Upper lobe of right lung (tissue), 1 donor: ENCODE measurements at places on chromosomes 2 and 18.
A peak's percentile ranks its signal among the peaks of the same experiment; 100 is the strongest.

DNA sequence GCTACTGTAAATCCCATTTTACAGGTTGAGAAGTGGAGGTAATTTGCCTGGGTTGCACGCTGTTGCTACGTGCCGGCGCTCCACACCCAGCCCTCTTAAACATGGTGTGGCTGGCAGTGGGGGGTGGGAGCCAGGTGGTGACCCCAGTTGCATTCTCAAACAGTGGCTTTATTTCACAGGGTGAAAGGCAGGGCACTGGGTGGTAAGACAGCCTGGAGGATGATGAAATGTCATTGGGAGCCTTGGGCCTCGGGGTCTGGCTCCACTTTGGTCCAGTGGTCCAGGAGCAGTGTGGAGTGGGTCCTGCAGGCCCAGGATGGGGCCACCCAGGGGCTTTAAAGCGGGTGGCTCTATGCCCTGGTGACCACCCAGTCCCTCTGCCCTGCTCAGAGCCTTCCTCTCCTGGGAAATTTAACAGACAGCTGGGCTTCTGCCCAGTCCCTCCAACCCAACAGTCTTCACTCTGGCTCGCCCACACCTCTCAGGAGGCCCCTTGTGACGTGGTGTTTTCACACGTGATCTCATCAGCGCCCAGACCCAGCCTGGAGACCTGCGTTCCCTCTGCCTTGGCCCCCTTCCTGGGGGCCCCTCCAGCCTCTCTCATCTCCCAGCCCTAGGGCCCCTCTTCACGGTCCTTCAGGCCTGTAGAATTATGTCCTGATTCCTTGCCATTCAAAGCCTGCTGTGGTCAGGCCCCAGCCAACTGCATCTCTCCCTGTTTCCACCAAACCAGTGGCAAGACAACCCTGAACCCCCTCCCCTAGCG lies 92.5 kb downstream of the INHBB start:
- DNase-seq, result no peak

GRCh38 chr2:75621228-75621627 lies 25.4 kb upstream of the MRPL19 start:
- DNase-seq, result no peak

DNA sequence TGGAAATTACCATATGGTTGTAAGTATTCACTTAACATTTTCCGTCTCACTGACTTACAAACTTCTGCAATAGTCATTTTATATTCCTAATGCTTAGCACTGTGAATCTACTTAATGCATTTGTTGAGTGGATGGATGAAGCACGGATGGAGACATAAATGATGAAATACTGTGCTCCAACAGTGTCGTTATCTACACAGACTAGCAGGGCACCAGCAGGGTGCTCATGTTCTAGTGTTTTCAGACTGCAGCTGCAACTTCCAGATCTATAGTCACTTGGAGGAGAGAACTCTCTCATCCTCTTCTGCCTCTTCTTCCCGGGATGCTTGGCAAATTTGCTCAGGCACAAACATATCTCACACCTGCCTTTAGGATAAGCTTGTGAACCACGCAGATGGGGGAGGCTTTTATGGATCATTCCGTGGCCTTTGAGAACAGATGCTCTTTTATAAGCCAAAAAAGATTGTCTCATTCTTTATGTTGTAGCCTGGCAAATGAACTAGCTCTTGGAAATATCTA lies 797.7 kb downstream of the MBD2 start:
- DNase-seq, result no peak

DNA sequence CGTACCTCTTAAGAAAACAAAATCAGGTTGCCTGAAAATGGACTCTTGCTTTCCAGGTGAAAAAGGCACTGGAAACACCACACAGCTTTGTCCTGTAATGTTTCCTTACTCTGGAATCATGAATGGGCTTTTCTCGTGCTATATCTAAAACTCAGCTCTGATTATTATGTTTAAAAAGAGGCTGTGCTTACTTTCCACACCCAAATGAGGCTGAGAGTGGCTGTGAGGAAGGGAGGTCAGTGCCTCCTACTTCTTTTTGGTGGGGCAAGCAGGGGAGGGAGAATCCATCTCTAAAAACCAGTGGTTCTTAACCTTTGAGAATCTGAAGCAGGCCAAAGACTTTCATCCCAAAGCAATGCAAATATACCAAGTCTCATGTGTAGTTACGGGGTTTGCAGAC lies 148.6 kb downstream of the FAM210A start:
- no peak for DNase-seq

- DNase-seq, result peak; percentile 3
These were observed 50.8 kb downstream of the GBX2 start for GRCh38 chr2:236117401-236117800.

GRCh38 chr2:102103992-102104871 lies 38.3 kb upstream of the IL1R1 start:
- DNase-seq, result peak; percentile 73

DNA sequence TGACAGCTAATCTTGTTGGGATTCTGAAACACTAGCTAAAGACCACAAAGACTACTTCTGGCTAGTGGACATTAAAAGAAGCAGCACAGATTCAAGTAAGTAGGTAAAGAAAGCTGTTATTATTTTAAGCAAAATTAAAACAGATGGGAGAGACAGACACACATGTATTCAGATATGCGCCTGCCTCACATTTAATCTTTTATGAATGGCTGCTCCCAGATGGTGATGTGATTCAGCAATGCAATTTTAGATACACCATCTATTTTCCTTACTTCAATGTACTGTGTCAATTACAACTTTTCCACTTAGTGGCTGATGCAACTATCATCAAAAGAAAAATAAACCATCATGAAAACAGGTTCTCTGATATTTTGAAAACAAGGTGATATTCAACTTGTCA lies 133.0 kb upstream of the PGAP1 start:
- no peak for DNase-seq

DNA sequence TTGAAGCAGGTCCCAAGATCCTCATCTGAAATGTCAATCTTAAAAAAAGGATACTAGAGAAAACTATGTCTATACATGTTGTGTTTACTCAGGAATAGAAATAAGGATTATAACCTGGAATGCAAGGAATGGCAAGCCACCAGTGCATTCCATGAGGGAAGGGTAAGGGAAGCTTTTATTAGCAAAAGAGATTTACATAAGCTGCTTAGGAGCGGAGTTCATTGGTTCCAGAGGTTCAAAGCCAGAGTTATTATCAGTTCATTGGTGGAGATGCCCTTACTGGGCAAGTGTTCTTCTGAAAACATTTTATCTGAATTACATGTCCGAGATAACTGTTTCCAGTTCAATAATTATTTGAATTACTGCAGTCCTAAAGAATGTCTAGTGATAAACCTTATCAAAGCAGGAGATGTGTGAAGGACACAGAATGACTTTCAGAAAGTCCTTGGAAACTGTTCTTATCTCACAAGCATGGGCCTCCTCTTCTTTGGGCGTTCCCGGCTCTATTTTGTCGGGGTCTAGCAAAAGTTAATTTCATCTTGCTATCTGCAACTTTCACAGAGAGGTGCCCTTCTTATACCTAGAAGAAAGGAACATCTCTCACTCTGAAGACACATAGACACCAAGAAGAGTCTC lies 23.5 kb downstream of the COMMD1 start:
- DNase-seq, result no peak

- no peak for DNase-seq
These were observed 33.5 kb upstream of the ATG16L1 start for GRCh38 chr2:233217892-233218377.

- no peak for DNase-seq
These were observed 21.2 kb upstream of the ACVR1 start for GRCh38 chr2:157897106-157897971.

GRCh38 chr2:74198023-74198460 lies 373 bp upstream of the MTHFD2 start:
- DNase-seq, result no peak

DNA sequence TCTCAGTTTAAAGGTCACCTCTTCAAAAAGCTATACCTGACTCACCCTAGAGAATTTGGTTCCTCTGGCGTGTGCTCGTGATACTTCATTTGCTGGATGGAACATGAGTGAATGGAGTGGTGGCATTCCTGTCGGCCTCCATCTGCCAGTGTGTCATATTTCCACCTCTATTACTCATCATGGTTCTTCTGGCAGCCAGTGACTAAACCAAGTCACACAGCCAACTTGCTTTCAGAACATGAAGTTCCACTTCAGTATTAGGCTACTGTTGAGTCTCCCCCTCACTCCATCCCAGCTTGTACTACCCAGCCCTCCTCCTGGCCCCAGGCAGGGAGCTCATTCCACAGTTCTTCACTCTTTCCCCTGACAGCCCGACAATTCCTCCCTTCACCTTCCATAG lies 169.8 kb downstream of the MREG start:
- no peak for DNase-seq

DNA sequence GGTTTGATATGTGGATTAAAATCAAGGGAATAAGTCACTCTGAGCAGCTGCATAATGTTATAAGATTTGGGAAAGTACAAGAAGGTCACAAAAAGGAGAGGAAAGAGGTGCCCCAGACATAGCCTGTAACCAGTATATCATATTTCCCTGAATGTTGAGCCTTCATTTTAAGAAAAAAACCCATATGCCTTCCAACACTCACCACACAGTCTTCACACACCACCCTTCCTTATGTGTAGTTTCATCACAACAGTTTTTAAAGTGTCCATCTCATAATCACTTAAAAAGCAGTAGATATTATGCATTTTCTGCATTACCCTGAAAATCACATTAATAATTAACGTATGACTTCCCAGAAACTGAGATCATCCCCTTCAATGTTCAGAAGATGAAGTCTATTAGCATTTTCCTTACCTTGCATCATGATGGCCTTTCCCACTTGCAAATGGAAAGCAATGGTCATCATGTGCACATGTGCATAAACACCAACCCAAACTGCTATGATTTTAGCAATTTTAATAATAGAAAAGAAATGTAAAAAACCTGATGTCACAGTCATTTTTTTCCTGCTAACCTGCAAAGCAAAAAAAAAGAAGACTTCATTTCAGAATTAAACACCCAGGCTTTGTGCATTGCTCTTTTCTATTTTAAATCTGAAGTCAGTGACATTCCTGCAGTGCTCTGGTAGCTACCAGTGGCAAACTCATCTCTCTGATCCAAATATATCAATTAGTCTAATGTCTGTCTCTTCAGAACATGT lies 465.0 kb downstream of the SUCLG1 start:
- DNase-seq, result no peak

- no peak for DNase-seq
These were observed 134.7 kb downstream of the TPGS2 start for GRCh38 chr18:36693931-36694620.

DNA sequence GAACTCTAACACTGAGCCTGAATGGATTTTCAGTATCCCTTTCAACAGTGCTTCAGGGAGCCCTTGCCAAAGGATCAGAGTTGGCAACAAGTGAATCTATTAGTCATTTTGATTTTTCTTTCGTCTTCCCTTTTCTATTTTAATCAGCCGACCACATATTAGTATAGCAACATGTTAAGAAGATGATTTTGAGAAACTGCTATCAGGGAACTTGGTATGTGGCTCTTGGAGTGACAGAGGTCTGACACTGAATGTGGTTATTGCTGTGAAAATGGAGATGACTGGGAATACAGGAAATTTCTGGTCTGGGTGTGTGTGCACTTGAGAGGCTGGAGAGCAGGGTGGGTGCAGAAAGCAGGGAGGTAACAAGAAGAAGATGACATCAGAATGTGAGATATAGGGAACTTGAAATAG lies 28.7 kb upstream of the IL1RL1 start:
- DNase-seq, result no peak

DNA sequence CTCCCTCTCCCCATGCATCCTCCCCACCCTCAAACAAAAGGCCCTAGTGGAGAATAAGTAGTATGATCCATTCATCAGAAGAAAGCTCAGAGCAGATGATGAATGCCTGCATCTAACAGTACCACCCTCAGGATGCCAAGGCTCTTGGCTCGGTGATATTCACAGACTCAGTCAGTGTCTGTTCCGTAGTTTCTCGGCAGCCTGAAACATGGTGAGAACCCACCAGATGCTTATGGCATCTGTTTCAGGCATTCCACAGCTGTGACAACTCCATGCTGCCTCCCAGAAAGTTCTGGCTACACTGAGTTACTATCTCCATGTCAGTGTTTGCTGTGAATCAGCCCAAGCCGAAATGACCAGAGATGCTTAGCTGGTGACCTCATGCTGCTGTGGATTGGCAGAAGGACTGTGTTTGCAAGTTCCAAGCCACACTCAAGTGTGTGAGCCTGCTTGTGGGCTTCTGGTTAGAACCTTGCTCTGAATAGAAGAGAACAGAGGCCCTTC lies 83.9 kb downstream of the WDSUB1 start:
- no peak for DNase-seq

- peak; percentile 41 for DNase-seq
These were observed 11.8 kb downstream of the CYP27C1 start for GRCh38 chr2:127208313-127208712.

DNA sequence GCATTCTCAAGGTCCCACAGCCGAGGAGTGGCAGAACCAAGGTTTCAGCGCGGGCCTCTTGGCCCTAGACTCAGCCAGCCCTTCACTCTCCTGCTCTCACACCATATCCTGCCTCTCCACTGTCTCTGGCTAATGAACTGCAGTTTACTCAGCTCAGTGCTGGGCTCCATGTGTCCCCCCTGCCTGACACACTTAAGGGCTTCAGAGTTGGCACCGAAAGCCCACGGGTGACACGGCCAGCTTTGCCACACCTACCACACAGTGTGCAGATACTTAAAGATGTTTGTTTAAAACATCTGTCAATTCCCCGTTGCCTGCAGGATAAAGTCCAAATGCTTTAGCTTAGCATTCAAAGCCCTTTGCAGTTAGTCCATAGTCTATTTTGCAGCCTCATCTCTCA lies 241.2 kb downstream of the SEPTIN10 start:
- DNase-seq, result peak; percentile 44

GRCh38 chr2:90069290-90069894 lies 1377.9 kb downstream of the RPIA start:
- peak; percentile 72 for DNase-seq

DNA sequence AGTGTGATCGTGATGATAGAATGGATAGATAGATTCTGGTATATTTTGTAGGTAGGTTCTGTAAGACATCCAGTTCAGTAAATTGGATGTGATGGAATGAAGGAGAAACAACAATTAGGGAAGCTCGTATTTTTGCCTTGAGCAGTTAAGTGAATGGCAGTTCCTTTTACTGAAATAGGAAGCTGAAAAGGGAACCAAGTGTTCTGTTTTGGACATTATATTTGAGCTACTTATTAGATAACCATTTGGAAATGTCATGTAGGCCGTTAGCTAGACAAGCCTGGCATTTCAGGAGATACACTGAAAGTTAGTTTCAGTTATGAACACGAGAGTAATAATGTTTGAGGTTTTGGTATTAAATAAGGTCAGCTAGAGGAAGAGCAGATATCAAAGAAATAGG lies 41.5 kb downstream of the MARCHF7 start:
- DNase-seq, result no peak

- no peak for DNase-seq
These were observed 140.2 kb downstream of the PLCL1 start for GRCh38 chr2:197944416-197945096.
